ENCODE measurements at places on chromosomes 5 and 9.
A peak's percentile ranks its signal among the peaks of the same experiment; 100 is the strongest.

DNA sequence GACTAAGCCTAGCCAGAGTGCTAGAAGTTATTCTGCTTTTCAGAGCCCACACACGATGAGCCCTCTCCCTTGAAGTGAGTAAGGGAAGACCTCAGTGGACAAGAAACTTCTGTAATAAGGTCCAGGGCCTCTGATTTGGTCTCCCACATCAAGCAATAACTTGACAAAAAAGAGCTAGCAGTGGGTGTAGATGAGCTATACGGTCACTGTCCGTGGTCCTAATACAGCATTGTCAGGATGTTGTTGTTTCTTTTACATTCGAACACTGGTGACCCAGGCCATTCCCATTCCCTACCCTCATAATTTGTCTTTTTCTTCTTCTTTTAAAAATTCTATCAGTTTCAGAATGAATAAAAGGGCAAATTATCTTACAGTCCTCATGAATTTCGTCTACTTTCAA lies 5.2 kb downstream of the PCSK1 start:
- DNase-seq = no peak

GRCh38 chr9:92938025-92938424 lies 9.3 kb upstream of the FGD3 start:
- no peak for DNase-seq

GRCh38 chr5:173745123-173745522 lies 128.7 kb upstream of the BOD1 start:
- DNase-seq = no peak

- DNase-seq = no peak
Measured at GRCh38 chr5:149268928-149269557, 2.6 kb upstream of the AFAP1L1 start.

DNA sequence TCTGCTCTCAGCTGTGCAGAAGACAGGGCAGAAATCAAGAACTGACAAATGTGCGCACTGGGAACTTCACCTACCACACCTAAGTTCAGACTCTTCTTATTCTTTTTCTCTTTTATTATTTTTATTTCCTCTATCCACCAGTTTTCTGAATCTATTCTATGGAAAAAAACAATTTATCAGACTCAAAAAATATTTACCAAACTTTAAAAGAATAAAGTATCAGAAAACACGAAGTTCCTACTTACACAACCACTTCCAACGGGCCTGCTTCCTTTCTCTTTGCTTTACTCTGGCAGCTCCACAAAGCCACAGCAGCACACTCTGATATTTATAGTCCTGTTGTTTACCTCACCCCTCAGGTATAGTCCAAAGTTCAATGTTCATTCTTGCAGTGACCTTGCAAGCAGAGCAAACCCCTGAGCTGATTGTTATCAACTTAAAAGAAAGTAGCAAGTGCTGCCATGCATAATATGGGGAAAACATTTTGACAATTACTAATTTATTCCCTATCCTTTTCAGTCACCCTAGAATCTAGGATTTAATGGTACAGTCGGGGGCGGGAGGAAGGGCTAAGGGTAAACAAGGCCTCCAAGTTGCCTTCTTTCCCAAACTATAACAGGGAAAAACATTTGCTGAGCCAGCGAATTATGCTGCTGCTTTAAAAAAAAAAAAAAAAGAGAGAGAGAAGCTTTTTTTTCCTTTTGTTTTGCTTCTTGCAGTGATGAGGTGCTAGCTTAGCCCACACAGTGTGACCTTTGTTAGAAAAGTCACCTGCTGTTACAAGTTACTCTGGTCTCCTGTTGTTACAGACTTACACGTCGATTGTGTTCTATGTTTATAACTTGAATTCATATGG lies at the start of gene SELENOP:
Gene SELENOP (minus strand): TSS at position 302 of the 856 bp plus-strand sequence. CDS start 3,539 bp downstream, outside the sequence.
- DNase-seq = no peak

GRCh38 chr5:136308212-136308795 lies 57.0 kb downstream of the TRPC7 start:
- DNase-seq = peak; percentile 89

GRCh38 chr5:32428426-32428825 lies 16.1 kb downstream of the ZFR start:
- DNase-seq = no peak

- DNase-seq = no peak
Measured at GRCh38 chr9:128244837-128245231, 31.0 kb downstream of the GOLGA2 start.

DNA sequence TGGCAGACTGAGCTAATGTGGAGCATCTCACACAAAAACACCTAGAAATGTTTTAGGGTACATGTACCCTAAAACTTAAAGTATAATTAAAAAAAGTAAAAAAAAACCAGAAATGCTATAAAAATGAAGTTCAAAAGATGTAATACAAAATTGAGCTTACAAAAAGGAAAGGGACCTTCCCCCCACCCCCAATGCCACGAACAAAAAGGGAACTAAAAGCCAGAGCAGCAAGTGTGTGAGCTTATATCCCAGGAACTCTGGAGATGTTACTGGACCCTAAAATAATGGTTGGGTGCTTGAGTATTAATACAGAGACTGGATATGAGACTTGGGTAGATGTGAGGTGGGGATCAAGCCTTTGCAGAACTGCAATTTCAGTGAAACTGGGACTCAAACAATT lies 11.0 kb downstream of the SPATA9 start:
- no peak for DNase-seq

- DNase-seq = no peak
Measured at GRCh38 chr5:144378681-144379080, 208.0 kb downstream of the KCTD16 start.

DNA sequence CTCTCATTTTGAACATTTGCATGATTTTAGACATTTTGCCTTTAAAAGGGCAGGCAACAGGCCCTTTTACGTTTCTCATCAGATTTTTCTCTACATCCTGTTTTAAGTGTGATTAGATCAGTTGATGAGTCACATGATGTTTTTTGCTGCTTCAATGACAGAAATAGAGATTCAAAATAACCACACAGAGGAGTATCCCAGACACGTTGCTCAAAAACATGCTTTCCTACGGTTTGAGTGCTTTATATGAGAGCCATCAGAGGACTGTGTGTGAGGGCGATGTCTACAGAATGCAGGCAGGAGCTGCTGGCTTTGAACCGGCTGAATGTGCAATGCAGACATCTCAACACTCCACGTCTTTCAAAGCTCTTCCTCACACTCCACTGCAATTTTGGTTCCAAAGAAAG lies 42.1 kb downstream of the OTULIN start:
- no peak for DNase-seq

DNA sequence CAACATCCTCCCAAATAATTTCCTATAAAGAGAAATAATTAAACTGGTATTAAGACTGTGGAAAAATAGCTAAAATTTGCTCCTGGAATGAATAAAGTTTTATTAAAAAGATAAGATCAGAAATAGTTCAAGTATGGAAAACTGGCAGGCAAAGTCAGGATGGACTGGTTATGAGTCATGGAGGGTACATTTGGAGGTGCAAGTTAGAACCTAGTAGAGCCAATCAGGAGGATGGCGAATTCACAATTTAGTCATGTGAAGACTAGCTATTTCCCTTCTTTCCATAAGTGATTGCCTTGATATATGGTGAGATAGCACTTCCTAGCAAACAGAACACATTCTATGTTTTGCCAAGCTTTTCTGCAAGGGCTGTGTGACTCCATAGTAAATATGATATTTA lies 1303.5 kb downstream of the EFNA5 start:
- DNase-seq = no peak

DNA sequence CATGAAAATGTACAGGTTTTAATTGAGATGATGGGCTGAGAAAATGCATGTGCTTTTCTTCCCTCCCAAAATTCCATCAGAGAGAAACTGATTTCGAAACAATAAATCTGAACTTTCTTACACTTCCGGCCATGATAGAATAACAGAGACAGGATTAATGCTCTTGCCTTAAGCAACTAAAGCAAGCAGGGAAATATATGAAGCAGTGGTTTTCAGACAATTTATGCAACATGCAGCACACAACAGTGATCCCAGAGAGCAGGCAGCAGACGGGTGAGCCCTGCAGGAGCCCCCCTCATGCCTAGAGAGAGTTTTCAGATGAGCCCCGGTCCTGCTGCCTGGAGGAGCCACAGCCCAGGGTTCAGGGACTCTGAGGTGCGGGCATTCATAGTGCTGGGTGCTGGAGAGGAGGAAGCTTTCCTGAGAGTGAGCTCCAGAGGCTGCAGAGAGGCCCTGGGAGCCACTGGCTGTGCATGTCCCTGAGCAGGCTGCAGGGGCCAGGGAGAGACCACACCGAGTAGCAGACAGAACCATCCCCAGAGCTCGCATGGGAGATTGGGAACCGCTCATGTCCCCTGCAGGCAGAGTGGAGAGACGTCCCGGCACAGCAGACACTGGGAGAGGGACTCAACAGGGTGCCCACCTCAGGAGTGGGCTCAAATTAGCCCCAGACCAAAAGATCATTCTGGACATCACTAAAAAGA lies 143.5 kb downstream of the OLFM1 start:
- no peak for DNase-seq

DNA sequence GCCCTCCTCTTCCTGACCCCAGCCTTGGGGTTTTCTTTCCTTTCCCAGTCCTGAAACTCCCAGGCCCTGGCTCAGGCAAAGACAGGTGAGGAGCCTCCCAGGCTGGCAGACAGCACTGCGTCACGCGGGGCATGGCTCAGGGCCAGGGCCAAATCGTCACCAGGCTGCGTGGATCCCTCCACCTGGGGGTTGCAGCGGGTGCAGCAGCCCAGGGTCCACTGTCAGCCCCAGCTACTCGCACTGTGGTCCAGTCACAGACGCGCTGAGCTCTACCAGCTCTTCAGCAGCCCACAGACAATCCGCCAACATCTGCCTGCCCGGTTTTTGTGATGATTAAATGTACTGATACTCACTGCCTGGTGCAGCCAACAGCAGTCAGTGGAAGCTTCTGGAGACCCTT lies 12.1 kb downstream of the FAM78A start:
- DNase-seq = no peak

DNA sequence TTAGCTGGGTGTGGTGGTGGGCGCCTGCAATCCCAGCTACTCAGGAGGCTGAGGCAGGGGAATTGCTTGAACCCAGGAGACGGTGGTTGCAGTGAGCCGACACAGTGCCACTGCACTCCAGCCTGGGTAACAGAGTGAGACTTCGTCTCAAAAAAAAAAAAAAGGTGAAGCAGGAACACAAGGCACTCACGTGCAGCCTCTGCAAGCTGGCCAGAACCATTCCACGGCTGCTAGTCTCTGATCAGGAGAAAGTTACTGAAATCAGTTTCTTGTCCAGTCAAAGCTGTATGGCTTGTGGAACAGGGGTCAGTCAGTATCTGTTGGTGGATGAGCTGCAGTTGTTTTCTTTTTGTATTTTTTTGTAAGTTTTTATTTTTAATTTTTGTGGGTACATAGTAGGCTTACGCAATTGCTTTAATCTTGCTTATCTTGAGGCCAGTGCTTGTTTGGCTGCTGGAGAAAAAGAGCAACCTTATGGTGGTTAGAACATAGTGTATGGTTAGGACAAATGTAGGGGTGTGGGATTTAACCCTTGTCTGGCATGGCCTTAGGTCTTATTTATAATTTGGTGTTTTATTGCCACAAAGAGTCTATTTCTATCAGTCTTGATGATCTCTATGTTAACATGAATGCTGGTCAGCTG lies 32.7 kb upstream of the GTF2H2C start:
- no peak for DNase-seq

- DNase-seq = no peak
Measured at GRCh38 chr5:105836887-105837286, 1833.8 kb downstream of the EFNA5 start.
